ENCODE measurements at places on chromosomes 11 and 22.

- no peak for DNase-seq
Measured at GRCh38 chr11:2092956-2093412, 46.2 kb downstream of the IGF2 start.

- DNase-seq: no peak
Measured at GRCh38 chr11:125869521-125869920, 17.9 kb upstream of the HYLS1 start.

DNA sequence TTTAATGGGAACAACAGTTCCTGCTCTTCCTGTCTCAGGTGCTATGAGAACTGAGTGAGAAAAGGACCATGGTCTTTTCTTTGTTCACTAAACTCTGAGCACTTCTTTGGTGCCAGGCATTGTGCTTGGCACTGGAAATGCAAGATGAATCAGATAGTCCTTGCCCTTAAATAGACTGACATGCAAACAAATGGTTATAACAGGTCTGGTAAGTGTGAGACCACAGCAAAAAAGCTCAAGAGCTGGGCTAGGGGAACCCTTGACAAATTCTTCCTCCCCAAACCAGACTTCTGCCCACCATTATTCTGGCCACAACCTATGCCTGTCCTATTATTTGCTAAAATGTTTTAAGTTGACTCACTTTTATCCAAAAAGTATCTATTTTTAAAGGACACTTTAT, 5.1 kb downstream of the SLC43A3 start:
- DNase-seq: no peak

DNA sequence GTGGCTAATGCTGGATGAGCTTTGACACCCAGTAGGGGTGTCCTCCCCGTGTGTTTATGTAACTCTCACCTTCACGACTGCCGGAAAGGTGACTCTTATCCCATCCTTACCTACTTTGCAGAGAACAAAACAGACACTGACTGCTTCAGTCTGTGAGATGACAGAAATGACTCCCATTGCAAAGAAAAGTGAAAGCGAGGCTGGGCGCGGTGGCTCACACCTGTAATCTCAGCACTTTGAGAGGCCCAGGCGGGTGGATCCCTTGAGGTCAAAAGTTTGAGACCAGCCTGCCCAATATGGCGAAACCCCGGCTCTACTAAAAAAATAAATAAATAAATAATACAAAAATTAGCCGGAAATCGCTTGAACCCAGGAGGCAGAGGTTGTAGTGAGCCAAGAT, 106.4 kb upstream of the ANO1 start:
- DNase-seq: no peak

GRCh38 chr22:49406879-49407587, 420.6 kb downstream of the BRD1 start:
- DNase-seq: no peak

- DNase-seq: no peak
Measured at GRCh38 chr11:32466279-32466915, 31.1 kb upstream of the WT1 start.

GRCh38 chr11:47514825-47515647, 37.9 kb downstream of the CELF1 start:
- peak; percentile 23 for DNase-seq

GRCh38 chr11:32374261-32374711, 61.1 kb downstream of the WT1 start:
- no peak for DNase-seq

DNA sequence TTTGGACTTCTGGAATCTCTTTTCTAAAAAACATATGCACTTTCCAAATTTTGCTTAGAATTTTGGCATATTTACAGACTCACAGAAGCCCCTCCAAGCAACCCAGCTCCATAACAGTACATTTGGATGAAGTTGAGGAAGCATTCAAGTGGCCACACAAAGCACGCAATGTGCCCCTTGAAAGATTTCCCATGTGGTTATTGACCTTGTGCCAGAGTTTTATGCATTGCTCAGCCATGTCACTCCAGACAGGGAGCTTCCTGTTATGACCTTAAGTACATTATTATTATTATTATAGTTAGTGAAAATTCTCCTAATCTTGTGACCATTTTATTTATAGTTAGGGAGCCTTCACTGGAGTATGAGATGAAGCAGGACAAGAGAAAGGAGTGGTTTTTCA, 35.0 kb upstream of the BDNF start:
- no peak for DNase-seq

GRCh38 chr11:35158701-35159510, 19.9 kb downstream of the CD44 start:
- no peak for DNase-seq

- no peak for DNase-seq
Measured at GRCh38 chr22:35043934-35044319, 22.0 kb upstream of the ISX start.

GRCh38 chr11:97815667-97816066, 1205.1 kb upstream of the CNTN5 start:
- DNase-seq: no peak

DNA sequence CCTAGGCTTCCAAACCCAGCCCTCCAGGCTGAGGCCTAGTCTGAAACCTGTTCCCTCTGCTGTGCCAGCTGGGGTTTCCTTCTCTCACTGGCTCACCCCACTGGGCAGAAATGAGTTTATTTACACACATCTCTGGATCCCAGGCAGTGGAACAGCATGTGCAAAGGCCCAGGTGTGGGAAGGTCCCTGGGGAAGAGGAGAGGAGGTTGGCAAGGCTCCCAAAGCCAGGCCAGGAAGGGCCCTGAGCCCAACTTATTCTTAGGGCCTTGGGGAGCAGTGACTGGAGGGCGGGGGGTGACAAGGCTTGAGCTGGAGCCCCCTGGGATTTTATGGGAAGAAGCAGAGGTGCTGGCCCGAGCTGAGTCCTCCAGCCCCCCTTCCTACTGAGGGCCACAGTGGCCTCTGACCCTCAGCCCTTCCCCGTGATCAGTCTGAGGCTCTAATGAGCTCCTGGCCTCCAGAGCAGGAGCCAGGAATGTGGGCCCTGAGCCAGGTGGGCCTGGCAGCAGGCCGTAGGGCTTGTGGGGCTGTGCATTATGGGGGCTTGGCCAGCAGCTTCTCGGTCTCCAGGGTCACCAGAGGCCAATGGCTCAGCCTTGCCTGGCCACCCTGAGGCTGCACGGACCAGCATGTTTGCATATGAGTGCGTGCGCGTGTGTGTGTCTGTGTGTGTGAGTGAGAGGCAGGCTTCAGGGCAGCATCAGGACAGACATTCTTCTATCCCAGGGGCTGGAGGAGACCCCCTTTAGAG, 2.9 kb downstream of the MYO7A start:
- no peak for DNase-seq

DNA sequence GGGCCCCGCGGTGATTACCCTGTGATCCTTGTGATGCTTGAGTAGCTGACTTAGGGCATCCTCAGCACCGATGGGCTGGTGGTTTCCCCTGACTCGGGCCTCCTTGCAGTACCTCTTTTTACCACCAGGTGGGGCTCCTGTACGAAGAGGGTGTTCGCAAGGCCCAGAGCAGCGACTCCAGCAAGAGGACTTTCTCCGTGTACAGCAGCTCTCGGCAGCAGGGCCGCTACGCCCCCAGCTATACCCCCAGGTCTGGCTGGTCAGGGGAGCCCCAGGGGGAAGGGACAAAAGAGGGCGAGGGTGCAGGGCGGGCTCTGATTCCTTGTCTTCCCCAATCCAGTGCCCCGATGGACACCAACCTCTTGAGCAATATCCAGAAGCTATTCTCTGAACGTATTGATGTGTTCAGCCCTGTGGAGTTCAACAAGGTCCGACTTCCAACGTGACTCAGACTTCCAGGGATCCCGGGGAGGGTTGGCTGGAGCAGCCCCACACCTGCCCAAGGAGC, 1.3 kb upstream of the TM7SF2 start:
- DNase-seq: peak; percentile 97

GRCh38 chr11:86582898-86583297, 89.5 kb downstream of the ME3 start:
- no peak for DNase-seq

- DNase-seq: no peak
Measured at GRCh38 chr22:44455963-44456358, 42.1 kb downstream of the RTL6 start.

- DNase-seq: no peak
Measured at GRCh38 chr11:95692526-95693260, 96.9 kb downstream of the FAM76B start.

- DNase-seq: no peak
Measured at GRCh38 chr11:5339771-5340322, 3.5 kb downstream of the OR51B5 start.

DNA sequence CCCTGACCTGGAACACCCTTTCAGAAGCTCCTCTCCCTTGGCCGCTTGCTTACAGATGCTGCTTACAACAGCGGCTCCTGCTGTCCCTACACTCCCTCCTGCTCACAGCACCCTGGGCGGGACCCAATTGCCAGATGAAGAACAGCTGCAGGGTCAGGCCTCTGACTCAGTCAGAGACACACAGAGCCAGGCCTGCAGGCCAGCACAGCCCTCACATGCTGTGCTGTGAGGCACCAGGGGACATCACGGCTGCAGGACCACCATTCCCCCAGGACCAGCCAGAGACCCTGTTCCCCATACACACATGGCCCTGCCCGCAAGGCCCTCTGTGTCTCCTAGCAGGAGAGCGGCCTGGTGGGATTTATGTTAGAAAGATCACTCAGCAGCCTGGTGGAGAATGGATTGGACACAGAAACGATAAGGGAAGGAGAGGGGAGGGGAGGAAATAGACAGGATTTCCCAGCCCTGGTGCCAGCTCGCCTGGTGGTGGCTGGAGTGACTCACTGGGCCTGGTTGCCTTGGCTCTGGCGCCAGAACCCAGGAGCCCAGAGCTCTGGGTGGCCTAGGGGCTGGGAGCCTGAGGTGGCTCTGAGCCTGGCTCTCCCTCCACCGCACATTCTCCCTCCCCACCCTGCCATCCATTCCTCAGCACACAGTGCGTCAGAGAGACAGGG, 6.7 kb downstream of the CAPN5 start:
- no peak for DNase-seq

- DNase-seq: no peak
Measured at GRCh38 chr22:45103756-45104155, 60.0 kb upstream of the NUP50 start.

DNA sequence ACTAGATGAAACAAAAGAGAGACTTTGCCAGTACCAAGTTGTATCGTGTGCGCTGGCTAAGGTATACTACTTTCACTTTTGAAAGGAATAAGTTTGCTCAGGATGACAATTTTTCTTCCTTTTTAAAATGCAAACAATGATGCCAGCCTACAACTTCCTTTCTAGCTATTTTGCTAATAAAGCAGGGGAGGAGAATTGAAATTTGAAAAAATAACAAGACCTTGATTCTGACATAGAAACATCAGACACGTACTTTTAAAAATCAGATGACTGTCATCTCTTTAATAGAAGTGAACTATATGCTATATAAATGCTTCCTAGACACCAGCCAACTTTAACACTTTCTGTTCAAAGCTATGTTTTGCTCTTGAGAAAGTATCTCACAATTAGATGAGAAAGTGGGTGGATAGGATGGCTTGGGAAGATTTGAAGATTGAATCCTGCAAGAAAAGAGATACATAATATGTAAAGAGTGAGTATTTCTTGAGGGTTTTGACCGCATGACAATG, 41.7 kb upstream of the BLID start:
- no peak for DNase-seq

DNA sequence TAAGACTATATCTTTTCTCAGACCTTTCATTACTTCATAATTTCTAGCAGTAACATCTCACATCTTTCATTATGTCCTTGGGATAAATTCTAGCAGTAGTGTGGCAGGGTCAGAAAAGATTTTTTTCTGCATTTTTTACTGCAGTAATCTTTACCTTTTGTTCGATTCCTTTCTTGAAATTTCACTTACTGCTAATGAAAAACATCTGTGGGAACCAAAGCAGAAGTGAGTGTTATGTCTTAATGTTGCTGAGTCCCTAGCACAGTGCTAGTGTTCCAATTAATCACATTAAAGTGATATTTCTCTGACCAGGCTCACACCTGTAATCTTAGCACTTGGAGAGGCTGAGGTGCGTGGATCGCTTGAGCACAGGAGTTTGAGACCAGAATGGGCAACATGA, 123.6 kb downstream of the EHF start:
- DNase-seq: no peak

DNA sequence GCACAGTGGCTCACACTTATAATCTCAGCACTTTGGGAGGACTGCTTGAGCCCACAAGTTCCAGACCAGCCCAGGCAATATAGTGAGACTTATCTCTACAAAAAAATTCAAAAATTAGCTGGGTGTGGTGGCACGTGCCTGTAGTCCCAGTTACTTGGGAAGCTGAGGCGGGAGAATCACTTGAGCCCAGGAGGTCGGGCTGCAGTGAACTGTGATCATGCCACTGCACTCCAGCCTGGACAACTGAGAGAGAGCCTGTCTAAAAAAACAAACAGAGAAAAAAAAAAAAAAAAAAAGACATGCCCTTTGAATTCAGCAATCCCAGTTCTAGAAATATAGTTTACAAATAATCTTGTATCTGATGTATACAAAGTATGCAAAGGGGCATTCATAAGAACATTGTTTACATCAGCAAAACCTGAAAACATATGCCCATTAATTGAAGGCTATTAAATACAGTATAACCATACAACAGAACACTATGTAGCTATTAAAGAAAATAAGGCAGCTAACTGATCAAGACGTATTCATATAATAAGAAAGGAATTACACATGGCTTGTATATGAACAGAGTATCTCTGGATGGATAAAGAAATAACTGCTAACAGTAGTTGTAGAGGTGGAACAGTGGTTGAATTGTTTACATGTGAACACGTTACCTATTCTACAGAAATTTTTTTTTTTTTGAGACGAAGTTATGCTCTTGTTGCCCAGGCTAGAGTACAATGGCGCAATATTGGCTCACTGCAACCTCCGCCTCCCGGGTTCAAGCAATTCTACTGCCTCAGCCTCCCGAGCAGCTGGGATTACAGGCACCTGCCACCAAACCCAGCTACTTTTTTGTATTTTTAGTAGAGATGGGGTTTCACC, 35.7 kb downstream of the CELF1 start:
- no peak for DNase-seq

DNA sequence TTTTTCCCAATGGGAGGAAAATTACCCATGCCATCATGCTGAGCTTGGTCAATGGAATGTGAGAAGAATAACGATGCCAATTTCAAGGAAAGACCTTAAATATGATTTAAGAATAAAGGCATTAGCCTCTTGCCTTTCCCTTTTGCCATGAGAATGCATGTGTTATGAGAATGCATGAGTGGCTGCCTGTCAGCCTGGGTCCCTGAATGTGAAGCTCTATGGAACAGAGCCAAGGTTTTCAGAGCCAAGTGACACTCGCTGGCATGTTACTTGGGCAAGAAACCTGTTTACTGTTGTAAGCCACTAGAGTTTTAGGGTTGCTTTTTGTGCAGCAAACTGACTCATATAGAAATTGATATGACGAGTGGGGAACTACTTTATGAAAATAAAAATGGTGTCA, 75.7 kb downstream of the JRKL start:
- DNase-seq: no peak

- DNase-seq: no peak
Measured at GRCh38 chr11:114239753-114240161, 56.4 kb upstream of the NNMT start.

Data from stimulated activated CD4-positive, alpha-beta T cell treated with anti-CD3 and anti-CD28 coated beads, Interleukin-12 subunit alpha, Interleukin-12 subunit beta, amount 100 ng/mL, for 4 hours (primary cell).